ENCODE measurements at places on chromosomes 6 and 20.

DNA sequence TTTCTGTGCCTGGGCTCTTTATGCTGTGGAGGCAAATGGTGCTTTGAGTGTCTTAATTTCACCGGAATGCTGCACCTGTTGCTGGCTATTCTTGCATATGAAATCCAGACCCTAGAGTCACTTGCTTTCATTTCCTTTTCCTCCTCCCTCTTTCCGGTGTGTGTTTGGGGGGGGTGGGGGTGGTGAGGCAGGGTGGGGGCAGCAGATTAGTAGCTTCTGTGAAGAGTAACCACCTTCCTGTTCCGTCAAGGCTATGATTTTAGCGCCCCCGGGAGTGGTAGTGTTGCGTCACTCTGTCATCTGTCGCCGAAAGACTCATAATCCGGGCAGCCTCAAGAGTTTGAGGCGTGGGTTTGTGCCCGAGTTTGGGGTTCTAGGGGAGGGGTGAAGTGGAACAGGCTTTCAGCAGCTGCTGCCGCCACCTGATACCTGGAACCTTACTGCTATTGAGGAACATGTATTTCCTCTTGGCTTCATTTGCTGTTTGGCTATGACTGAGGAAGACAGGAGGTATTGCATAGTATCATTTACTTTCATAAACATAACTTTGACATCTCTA lies 49.1 kb downstream of the UTRN start:
- DNase-seq: peak; percentile 38

- DNase-seq: no peak
Measured at GRCh38 chr6:23754197-23754596, 371.8 kb upstream of the NRSN1 start.

GRCh38 chr6:28531479-28532128 lies 5.9 kb downstream of the GPX5 start:
- DNase-seq: no peak

- no peak for DNase-seq
Measured at GRCh38 chr20:37162646-37163045, 16.5 kb upstream of the RPN2 start.

DNA sequence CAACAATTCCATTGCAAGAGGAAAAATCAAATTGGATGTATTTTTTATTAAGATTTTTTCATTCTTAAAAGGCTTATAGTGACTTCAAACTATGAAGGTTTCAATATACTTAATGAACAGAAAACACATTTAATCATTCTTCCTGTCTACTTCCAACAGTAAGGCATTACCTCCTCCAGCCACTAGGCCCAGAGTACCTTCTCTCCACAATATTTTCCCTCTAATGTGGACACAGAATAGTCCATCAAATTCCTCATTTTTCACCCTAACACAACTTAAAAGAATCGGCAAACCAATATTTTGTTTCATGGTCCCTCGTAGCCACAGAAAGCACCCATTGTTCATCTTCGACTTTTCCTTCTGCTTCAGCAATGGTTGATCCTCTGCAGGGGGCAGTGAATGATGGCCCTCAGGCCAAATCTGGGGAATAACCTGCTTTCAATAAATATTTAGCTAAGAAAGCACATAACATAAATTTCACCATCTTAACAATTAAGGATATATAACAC lies 335.4 kb upstream of the ID4 start:
- DNase-seq: no peak

DNA sequence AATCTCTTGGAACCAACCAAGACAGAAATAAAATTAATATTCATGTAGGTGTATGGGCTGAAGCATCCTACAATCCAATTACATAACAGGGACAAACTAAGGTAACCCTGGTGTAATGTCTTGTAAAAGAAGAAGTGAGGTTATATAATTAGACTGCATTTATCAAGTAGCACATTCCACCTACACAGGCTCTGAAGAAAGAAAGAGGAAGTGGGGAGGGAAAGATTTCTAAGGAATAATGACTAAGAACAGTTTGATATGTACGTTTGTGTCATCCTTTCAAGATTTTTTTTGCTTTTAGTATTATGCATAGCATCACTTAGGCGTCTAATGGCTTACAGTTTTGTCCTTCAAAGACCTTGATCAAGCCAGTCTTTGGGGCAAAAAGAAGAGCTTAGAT lies 139.7 kb downstream of the PLCB1 start:
- DNase-seq: no peak

DNA sequence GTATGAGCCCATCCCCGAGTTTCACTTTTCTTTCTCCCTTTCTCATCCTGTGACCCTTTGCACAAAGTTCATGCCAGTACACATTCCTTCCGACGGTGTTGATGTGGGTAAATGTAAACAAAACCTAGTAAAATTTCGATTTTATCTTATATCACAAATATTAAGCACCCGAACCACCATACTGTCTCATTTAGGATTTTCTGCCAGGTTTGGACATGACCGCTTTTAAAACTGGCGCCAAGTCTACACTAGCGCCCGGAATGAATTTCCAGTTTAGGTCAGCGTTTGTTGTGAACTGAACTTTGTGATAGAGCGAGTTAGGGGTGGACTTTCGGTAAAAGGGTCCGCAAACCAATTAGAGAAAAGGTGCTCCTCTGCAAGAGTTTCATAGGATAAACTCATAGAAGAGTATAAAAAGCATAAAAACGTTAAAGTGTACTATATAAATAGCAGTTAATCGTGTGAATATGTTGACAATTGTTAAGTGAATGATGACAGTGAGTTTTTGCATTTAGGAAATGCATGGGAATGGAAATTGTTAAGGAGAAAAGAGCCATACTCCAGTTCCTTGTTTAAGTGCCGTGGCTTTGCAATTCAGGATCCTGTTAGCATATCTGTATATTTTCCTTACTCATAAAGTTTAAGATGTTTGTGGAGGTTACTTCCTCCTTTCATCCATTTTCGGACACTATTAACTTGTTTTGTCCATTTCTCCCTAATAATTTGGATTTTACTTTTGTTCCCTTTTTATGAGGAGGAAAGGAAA lies 937 bp downstream of the AKAP7 start:
- no peak for DNase-seq

DNA sequence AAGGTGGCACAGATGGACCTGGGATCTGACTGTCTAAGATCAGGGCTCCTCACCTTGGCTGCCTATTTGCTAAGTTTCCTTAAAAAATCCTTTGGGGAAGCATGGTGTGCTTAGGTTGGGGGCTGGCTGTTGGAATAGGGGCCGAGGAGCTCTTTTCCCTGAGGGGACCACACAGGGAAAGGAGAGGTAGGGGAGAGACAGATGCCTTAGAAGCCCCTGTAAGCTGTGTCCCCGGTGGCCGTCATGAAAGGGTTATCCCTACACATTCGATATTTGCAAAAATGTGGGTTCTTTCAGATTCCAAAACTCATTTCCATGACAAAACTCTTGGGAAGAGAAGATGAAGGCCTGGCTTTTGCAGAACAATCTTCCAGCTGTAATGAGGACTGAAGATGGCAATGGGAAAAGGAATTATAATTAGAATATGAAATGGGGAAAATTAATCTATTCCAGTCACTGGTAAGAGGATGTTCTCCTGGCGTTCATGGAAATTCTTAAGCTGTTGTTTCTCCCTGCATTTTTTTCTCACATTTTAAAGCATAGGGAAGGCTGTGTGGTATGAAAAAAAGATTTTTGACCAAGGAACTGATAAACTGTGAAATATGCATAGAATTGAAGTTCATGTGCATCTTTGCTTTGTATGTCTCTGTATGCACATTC lies 53.8 kb downstream of the TOX2 start:
- no peak for DNase-seq

- DNase-seq: no peak
Measured at GRCh38 chr6:146990821-146991798, 213.1 kb upstream of the STXBP5 start.

All from stimulated activated CD4-positive, alpha-beta T cell treated with anti-CD3 and anti-CD28 coated beads, TNF-alpha, amount 100 ng/mL, for 1 hour (primary cell).